ENCODE measurements at places on chromosomes 7 and 10.

GRCh38 chr7:152959610-152960009 lies 200.1 kb downstream of the ACTR3B start:
- no peak for DNase-seq

- DNase-seq = no peak
These were observed 165.7 kb downstream of the PTPN20 start for GRCh38 chr10:47076949-47077361.

- no peak for DNase-seq
These were observed 125.4 kb downstream of the PFKFB3 start for GRCh38 chr10:6327961-6328698.

DNA sequence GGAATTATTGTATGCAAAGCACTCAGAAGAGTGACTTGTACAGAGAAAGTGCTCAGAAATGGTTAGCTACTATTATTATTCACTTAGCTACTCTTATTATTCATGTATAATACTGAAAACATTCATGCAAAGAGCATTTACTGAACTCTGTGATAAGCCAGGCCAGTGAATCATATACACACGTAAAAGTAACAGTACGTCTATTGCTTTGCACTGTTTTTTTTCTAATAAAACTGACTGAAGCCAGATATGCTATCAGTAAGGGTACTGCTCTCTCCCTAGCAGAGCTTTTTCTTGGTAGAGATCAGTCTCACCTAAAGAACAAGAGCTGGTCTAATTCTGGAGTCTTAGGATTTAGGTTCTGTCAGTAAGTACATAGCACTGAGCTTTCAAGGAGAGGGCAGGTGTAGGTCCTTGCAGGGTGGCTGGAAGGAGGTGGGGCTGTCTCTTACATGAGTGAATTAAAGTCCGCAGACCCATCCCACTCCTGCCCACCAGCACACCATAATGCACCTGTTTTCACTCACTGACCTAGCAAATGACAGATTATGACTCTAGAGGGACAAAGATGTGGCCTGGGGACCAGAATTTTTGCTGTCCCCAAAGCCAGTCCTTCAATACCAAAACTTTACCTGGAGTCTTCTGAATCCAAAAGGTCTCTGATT lies 145.9 kb downstream of the ARID5B start:
- DNase-seq = no peak

DNA sequence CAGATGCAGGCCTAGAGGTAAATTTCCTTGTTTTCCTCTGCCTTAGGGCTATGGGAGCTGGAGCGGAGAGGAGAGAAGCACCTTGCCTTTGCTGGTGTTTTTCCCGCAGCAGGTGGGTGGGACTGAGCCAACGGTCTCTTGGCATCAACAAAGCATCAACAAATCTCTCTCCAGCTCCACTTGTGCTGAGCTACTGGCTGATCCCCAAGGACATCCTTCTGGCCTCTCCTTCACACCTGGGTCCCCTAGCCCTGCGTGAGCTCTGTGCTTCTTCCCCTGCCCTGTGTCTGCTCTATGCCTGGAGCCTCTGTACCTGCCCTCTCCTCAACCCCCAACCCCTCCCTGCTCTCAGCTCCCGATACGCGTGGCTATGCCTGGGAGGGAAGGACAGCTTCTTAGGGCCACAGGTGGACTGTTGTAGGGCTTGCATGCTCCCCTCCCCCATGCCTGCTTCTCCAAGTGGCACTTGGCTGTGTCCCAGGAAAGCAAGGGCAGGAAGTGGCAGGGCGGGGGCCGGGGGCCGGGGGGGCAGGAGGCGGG lies 3.2 kb upstream of the CLDN4 start:
- no peak for DNase-seq

DNA sequence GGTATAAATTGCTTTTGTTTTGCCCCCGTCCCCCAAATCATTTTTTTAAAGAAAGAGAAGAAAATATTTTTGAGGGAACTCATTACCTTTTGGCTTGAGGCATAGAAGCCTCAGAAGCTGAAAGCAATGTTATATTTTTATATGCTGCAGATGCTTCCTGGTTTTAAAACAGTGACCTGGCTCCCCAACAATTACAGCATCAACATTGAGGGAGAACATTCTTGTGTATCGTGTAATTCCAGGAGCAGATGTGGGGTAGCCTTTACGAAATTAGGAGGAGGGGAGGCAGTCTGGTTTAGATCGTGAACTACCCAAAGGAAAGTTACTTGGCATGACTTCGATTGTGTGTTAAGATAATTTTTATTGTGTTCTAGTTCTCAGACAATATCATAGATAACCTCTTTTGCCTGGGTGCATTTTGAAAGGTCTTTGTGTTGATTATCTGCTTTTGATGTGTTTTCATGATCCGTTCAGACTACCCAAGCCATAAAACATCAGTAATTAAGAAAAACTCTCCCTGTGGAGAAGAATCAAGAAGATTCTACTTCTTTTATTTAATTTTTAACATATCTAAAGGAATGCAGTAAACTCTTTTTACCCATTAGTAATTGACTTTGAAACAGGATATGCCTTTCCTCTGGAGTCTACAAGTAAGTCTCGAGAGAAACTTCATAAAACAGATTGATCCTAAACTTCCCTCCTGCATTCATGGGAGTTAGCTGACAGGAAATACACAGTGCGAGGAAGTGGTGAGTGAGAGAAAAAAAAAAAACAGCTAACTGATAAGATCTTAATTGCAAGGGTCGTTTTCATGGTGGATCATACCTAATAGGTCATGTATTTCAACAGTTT lies 141.4 kb downstream of the KIAA1217 start:
- no peak for DNase-seq

DNA sequence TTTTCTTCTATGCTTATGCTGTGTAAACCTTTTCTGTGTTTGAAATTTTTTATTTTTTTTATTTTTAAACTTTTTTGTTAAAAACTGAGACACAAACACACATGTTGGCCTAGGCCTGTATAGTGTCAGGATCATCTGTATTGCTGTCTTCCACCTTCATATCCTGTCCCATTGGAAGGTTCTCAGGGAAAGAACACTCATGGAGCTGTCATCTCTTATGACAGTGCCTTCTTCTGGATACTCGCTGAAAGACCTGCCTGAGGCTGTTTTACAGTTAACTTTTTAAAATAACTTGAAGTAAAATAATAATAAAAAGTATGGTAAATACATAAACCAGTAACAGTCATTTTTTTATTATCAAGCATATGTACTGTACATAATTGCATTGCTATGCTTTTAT lies 34.1 kb downstream of the CREM start:
- no peak for DNase-seq

GRCh38 chr10:124564881-124565280 lies 103.3 kb downstream of the LHPP start:
- DNase-seq = no peak

- DNase-seq = no peak
These were observed 48.4 kb upstream of the GLI3 start for GRCh38 chr7:42285383-42285824.

GRCh38 chr10:48252354-48252650 lies 22.2 kb downstream of the FRMPD2 start:
- DNase-seq = no peak

GRCh38 chr7:101232141-101232850 lies 5.3 kb downstream of the CLDN15 start:
- no peak for DNase-seq

DNA sequence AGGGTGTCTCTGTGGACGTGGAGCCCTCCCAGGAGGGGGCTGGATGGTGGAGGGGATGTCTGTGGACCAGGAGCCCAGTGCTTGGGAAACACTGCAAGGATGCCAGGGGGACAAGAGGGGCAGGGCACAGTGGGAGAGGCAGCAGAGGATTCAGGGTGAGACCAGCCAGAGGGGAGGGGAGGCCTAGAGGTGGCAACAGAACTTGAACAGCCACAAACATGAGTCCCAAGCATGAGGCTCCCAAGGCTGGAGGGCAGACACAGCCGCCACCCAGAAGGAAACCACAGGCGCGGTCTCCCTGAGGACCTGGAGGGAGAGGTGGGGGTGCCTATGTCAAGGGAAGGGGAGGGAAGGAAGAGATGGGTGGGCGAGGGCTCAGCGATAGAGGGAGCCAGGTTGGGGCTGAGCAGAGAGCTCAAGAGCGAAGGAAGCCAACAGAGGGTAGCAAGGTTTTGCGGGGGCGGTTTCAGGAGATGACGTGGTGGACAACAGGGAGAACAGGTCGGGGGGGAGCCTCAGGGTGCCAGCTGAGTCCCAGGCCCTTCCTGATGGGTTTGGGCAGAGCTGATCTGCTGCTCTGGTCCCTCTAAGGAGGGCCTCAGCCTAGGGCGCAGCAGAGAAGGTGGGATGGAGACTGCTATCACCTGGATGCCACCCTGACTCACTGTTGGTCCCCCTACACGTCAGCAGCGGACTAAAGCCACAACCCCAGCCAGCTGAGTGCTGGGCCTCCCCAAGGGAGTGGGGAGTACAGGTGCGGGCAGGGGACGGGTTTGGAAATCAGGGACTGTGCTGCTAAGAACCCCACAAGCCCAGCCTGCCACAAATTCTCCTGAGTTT lies 6.7 kb upstream of the PILRA start:
- no peak for DNase-seq

GRCh38 chr7:31134246-31135188 lies 82.4 kb downstream of the ADCYAP1R1 start:
- DNase-seq = peak; percentile 32
